CD4-positive, CD25-positive, alpha-beta regulatory T cell (primary cell): ENCODE measurements at places on chromosomes 4 and X. TPM values are rescaled to one million over a fixed set of nuclear protein-coding genes. Genes with fewer than 3 reads are reported as not detected.

GRCh38 chrX:152902502-152902820 lies 4.6 kb downstream of the ZNF185 start:
- no peak for DNase-seq
- H3K4me1 ChIP-seq = no peaks in the 10 kb centered on the region
- H3K36me3 ChIP-seq = no peaks in the 10 kb centered on the region
- no peak overlapping the region for H3K27ac ChIP-seq
- H3K27me3 ChIP-seq = no peaks in the 10 kb centered on the region

DNA sequence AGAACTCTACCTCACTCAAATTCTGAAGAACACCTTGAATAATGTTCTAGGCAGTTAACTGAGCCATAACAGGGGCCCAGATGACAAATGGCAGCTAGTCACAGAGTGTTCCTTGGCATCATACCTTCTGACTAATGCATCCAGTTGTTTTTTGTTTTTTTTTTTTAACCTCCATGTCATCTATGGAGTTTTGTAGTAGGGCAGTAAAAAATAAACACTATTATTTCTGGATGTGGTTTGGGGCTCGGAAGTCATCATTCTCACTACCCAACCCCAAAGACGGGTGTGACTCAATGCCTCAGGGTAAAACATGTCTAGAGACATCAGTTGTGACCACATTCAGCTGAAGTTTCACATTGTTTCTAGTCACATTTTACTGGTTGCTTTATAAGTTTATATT lies 31.2 kb upstream of the MCF2 start:
- H3K27ac ChIP-seq = no peak overlapping the region
- H3K36me3 ChIP-seq = peaks cover 8% of the 10 kb centered on the region
- H3K4me1 ChIP-seq = no peaks in the 10 kb centered on the region
- no peak overlapping the region for H3K4me3 ChIP-seq

GRCh38 chr4:140834839-140835495 lies 78.8 kb upstream of the TBC1D9 start:
- no peaks in the 10 kb centered on the region for H3K36me3 ChIP-seq
- H3K27me3 ChIP-seq = no peaks in the 10 kb centered on the region
- H3K27ac ChIP-seq = no peak overlapping the region
- H3K4me3 ChIP-seq = no peak overlapping the region

DNA sequence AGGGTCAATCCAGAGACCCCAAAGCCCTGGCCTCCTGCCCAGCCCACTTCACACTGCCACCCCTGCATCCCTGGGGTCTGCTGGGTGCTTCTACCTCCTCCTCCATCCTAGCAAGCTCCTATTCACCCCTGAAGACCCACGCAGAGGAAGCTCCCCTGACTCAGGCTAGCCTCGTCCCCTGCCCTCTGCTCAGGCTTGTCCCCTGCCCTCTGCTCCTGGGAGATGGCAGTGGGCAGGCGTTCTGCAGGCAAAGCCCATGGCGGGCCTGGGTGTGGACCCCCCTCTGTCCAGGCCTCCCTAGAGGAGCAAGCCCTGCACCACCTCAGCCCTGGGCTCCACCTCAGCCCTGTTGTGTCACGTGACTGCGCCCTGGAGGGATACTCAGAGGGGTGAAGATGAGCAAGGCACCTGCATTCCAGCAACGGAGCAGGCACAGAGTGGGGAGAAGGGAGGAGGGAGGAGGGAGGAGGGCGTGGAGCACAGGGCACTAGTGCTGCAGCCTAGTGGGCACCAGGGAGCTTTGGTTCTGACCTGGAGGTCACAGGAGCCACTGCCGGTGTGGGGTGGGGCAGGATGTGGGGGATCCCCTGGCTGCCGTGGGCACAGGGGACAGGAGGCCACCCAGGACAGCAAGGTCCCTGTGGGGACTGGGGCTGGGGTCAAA lies 27.6 kb upstream of the FGFR3 start:
- peaks cover 5% of the 10 kb centered on the region for H3K4me1 ChIP-seq
- H3K36me3 ChIP-seq = no peaks in the 10 kb centered on the region

GRCh38 chrX:155886409-155886808 lies 5.3 kb downstream of the VAMP7 start:
- H3K27ac ChIP-seq = no peak overlapping the region
- no peak overlapping the region for H3K4me3 ChIP-seq
- H3K4me1 ChIP-seq = peaks cover 11% of the 10 kb centered on the region
- peaks cover 13% of the 10 kb centered on the region for H3K36me3 ChIP-seq

DNA sequence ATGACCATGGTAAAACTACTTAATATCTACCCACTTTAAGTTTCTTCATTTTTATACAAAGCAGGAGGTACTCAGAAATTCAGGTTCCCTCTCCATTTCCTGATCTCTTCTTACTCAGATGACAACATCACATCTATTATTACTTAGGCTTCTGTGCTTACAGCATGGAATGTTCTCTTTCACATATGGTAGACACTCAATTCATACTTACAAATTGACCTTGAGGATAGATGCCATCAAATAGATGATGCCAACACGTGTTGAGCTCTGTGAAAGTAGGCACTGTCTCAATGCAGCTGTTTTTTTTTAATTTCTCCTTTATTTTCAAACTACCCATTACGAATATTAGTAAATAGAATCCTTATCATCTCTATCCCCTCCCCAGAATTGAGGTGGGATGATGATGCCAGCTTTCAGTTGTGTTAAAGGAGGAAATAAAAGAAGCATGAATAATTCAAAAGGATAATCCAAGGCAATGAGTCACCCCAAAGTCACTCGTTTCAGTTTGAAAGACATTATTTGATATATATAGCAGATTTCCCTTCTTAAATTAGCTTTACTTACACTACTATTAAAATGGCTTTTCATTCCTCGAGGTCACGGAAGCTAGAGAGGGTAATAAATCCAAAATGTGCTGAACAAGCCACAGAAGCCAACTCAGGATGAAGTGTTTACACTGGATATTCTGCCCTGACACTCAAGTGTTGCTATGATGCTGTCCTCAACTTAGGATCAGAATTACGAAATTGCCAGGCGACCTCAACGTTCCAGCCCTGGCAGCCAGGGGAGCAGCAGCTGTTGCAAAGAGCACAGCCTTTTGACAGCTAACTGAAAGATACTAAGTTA lies 124.2 kb upstream of the EOLA2 start:
- no peak for DNase-seq
- H3K36me3 ChIP-seq = no peaks in the 10 kb centered on the region
- H3K27ac ChIP-seq = no peak overlapping the region

DNA sequence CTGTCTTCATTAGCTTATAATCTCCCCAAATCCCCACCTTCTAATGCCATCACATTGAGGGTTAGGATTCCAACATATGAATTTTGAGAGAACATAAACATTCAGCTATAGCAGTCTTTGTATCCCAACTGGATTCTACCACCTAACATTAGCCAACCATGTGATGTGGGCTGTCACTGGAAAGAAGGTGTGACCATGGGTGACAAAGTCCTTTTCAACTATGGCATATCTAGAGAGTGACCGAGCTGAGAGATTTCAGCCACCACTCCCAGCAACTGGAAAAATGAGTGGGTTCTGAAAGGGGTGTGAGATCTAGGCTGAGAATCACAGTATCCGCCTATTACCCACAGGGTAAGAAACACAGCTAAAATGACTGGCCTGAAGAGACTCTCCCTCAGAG lies 22.1 kb downstream of the GABRB1 start:
- H3K27ac ChIP-seq = no peak overlapping the region
- no peak for DNase-seq
- no peaks in the 10 kb centered on the region for H3K36me3 ChIP-seq
- H3K4me1 ChIP-seq = no peaks in the 10 kb centered on the region
- no peaks in the 10 kb centered on the region for H3K27me3 ChIP-seq

DNA sequence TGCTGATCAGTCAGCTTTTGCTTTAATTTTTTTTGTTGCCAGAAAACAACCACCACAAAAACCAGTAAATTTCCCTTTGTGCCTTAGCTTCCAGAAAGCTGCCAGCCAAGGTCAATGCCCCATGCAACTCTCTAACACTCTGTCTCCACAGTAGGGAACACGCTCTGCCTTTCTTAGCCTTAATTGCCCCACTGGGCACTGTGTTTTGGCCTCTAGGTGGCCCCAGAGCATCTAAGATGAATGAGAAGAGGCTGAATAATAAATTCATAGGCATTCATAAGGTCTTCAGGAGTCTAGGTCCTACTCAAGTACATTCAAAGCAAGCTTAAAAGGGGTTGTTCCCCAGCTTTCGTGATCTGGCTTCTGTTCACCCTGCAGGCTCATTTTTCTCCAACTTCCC lies 57.7 kb upstream of the PASD1 start:
- no peaks in the 10 kb centered on the region for H3K27me3 ChIP-seq
- no peak overlapping the region for H3K27ac ChIP-seq
- H3K36me3 ChIP-seq = no peaks in the 10 kb centered on the region

GRCh38 chr4:147923854-147924253 lies 192.0 kb downstream of the ARHGAP10 start:
- no peaks in the 10 kb centered on the region for H3K36me3 ChIP-seq
- no peaks in the 10 kb centered on the region for H3K4me1 ChIP-seq
- no peaks in the 10 kb centered on the region for H3K27me3 ChIP-seq
- no peak overlapping the region for H3K27ac ChIP-seq
- DNase-seq = no peak

Gene GPR78
- total RNA-seq = not detected

Gene IGSF1
- total RNA-seq = not detected

Gene TBCK
- total RNA-seq = 47.1 TPM
